Myometrial cell (primary cell): ENCODE measurements at places on chromosomes 16 and 17. TPM values are rescaled to one million over a fixed set of nuclear protein-coding genes. Genes with fewer than 3 reads are reported as not detected.

The TBC1D10B gene
- 42.7 and 45.6 TPM in 2 replicates for total RNA-seq

The OGFOD1 gene
- 38.3 and 101 TPM in 2 replicates for total RNA-seq

The ARL5C gene
- total RNA-seq = not detected in 2 replicates

The ATP2A1 gene
- 0.29 TPM in 1 of 2 replicates, not detected in the other for total RNA-seq

The CBX2 gene
- total RNA-seq = 1.8 and 2.3 TPM in 2 replicates

The ABCA6 gene
- total RNA-seq = 14.2 and 16.4 TPM in 2 replicates

The UBE2O gene
- 9.2 and 11.7 TPM in 2 replicates for total RNA-seq

The PPM1E gene
- total RNA-seq = 0.18 and 0.86 TPM in 2 replicates

The HIGD1B gene
- total RNA-seq = not detected in 2 replicates

The SMIM5 gene
- total RNA-seq = 0.18 TPM in 1 of 2 replicates, not detected in the other

The NATD1 gene
- total RNA-seq = 2.9 and 3.0 TPM in 2 replicates

The ITGAD gene
- not detected in 2 replicates for total RNA-seq

The KRT36 gene
- not detected in 2 replicates for total RNA-seq

The LRRC36 gene
- 0.71 TPM in 1 of 2 replicates, not detected in the other for total RNA-seq

The PRR29 gene
- under 0.01 TPM in 1 of 2 replicates, not detected in the other for total RNA-seq

The SSTR5 gene
- not detected in 2 replicates for total RNA-seq

The SLC16A6 gene
- total RNA-seq = under 0.01 and 0.29 TPM in 2 replicates

The NPIPA7 gene
- total RNA-seq = 0.58 and 1.2 TPM in 2 replicates

The EPN2 gene
- total RNA-seq = 20.2 and 37.9 TPM in 2 replicates

The OR1F1 gene
- not detected in 2 replicates for total RNA-seq

The GGT6 gene
- total RNA-seq = not detected in 2 replicates

The COASY gene
- total RNA-seq = 36.5 and 57.4 TPM in 2 replicates

The TMEM238L gene
- not detected in 2 replicates for total RNA-seq

The SMCR8 gene
- total RNA-seq = 6.9 and 7.8 TPM in 2 replicates

The USP43 gene
- total RNA-seq = 0.71 and 1.4 TPM in 2 replicates

The SRCAP gene
- total RNA-seq = 12.8 and 19.9 TPM in 2 replicates

The HBZ gene
- total RNA-seq = not detected in 2 replicates

The GLIS2 gene
- total RNA-seq = 6.7 and 6.9 TPM in 2 replicates

The DNAAF8 gene
- 0.35 and 2.6 TPM in 2 replicates for total RNA-seq

The CFAP20 gene
- 23.1 and 52.6 TPM in 2 replicates for total RNA-seq

The ANKFN1 gene
- total RNA-seq = not detected in 2 replicates

The PLSCR3 gene
- total RNA-seq = 60.4 and 85.3 TPM in 2 replicates

The HSD17B1 gene
- total RNA-seq = 1.4 and 4.6 TPM in 2 replicates

The PYY gene
- total RNA-seq = not detected in 2 replicates

The CIBAR2 gene
- total RNA-seq = not detected in 2 replicates

The CACNG5 gene
- not detected in 2 replicates for total RNA-seq

The SPATA22 gene
- total RNA-seq = 0.71 TPM in 1 of 2 replicates, not detected in the other

The CDK5R1 gene
- total RNA-seq = 0.58 and 0.89 TPM in 2 replicates

The RPH3AL gene
- total RNA-seq = 5.3 and 6.9 TPM in 2 replicates

The AIPL1 gene
- total RNA-seq = not detected in 2 replicates

The TPSG1 gene
- not detected in 2 replicates for total RNA-seq

The MYH11 gene
- total RNA-seq = not detected in 2 replicates

The NPIPB9 gene
- not detected in 2 replicates for total RNA-seq

The TPSD1 gene
- not detected in 2 replicates for total RNA-seq

The RAD51C gene
- total RNA-seq = 20.2 and 27.3 TPM in 2 replicates

The C17orf78 gene
- not detected in 2 replicates for total RNA-seq

The ZNF423 gene
- under 0.01 and 0.18 TPM in 2 replicates for total RNA-seq

The SNX20 gene
- not detected in 2 replicates for total RNA-seq

The NTN1 gene
- total RNA-seq = under 0.01 and 0.35 TPM in 2 replicates

The AATK gene
- total RNA-seq = not detected in 2 replicates
